Activated naive CD4-positive, alpha-beta T cell treated with anti-CD3 and anti-CD28 coated beads, Interleukin-2, amount 50 U/mL, for 72 hours (primary cell): ENCODE measurements at places on chromosomes 6 and 20. TPM values are rescaled to one million over a fixed set of nuclear protein-coding genes. Genes with fewer than 3 reads are reported as not detected.

DNA sequence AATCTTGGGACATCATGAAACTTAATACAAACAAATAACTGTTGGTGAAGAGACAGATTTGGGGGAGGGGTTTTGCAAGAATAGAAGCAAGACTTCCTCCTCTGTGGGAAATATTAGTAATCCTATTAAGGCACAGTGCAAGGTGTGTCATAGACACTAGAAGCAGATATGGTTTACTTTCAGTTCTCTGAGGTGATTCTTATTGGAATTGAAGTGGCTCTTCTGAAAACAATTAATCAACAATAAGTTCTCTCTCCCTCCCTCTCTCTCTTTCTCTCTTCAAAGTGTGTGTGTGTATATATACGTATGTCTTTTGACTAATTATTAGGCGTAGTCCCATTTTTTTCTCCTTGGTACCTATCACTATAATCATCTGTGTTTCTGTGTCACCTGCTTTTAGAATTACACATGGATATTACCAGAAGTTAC is 99.8 kb downstream of the HIVEP2 start:
- no peak for DNase-seq

Gene HMGN3
- total RNA-seq: 49.8 TPM

DNA sequence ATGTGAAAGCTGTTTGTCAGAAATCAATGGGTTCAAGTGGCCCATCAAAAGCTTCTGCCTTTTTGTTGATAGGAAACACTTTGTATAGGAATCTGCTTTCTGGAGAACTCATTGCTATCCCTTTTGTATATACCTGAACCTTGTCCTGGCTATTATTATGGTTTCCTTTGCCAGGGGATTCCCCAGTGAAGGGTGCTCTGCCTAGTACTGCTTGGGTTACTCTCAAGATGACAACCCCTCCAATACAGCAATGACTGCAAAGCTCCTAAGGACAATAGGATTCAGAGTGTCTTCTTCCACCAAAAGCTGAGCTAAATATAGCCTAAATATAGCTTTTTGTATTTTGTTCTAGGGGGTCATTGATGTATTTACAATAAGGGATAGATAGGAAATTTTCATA is 54.0 kb upstream of the PTPRK start:
- DNase-seq: no peak

Gene RNF182
- total RNA-seq: not detected

DNA sequence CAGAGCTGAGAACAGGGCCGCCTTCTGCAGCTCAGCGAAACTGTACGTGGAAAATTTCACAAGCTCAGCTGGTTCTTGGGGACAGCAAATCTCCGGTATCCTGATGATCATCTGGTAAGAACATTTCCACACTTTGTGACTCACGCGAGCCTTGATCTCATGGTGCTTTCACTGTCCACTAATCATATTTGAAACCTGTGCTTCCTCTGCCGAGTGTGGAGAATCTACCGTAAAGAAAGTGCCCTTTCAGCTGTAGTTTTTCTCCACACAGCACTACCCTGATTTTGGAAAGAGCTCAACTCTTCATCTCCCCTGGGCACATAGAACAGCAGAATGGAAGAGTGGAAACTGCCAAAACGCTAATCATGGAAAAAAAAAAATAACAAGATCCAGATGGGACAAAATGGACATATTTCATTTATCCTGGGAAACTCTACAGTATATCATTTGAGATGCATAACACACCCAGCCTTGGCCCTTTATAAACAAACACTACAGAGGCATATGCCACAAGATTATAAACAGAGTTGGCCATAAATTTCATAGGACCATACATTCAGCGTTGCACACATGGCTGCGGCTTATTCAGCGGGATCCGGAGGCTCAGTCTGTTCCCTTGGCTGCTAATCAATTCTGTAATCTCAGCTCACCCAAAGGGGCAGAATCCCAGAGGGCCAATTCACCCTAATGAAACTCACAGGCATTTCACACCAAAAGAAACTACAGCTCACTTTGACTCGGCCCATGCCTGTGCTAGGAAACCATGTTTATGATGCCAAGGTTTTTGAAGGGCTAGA is 434.5 kb downstream of the HDGFL1 start:
- DNase-seq: no peak
